Fibroblast of lung (primary cell): ENCODE measurements at places on chromosomes 11 and 22. TPM values are rescaled to one million over a fixed set of nuclear protein-coding genes. Genes with fewer than 3 reads are reported as not detected.
A peak's percentile ranks its signal among the peaks of the same experiment; 100 is the strongest.

- H3K4me3 ChIP-seq = no peak overlapping the region
- H3K27me3 ChIP-seq = peaks cover 4% of the 10 kb centered on the region
- H3K4me1 ChIP-seq = peaks cover 16% of the 10 kb centered on the region
- no peaks in the 10 kb centered on the region for H3K36me3 ChIP-seq
- H3K27ac ChIP-seq = no peak overlapping the region
- DNase-seq = peak; percentile 72
Measured at GRCh38 chr11:102757823-102758549, 22.4 kb downstream of the MMP10 start.

DNA sequence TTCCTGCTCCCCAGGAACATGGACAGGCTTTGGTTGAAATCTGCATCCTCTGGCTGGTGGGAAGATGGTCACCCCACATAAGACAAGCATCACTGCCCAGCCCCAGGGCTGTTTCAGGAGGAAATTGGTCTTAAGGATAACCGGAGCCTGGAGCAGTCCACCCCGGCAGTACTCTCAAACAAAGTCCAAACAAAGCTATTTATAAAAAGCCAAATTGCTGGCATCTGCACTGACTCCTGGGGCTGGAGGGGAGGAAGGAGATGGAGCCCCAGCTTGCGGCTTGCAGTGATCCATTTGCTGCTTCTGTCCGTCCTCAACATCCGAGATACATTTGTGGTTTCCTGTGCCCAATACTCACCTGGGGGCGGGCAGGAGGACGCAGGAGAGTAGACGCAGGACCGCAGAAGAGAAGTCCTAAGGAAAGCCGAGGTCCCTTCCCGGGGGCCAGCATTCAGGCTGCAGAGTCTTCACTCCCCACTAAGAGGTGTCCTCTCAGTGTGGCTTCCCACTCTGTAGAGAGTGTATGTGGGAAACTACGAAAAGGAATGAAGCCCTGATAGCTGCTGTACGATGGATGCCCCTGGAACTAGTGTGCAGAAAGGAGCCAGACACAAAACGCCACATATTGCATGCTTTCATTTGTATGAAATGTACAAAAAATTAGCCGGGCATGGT lies 107.3 kb upstream of the FGF3 start:
- H3K4me3 ChIP-seq = no peak overlapping the region
- H3K27ac ChIP-seq = no peak overlapping the region
- no peaks in the 10 kb centered on the region for H3K36me3 ChIP-seq
- H3K4me1 ChIP-seq = peaks cover 2% of the 10 kb centered on the region
- no peak for DNase-seq

NCF4 gene
- total RNA-seq = not detected in 2 replicates

GLYAT gene
- not detected in 2 replicates for total RNA-seq
